ENCODE measurements at places on chromosomes 6 and 20.

DNA sequence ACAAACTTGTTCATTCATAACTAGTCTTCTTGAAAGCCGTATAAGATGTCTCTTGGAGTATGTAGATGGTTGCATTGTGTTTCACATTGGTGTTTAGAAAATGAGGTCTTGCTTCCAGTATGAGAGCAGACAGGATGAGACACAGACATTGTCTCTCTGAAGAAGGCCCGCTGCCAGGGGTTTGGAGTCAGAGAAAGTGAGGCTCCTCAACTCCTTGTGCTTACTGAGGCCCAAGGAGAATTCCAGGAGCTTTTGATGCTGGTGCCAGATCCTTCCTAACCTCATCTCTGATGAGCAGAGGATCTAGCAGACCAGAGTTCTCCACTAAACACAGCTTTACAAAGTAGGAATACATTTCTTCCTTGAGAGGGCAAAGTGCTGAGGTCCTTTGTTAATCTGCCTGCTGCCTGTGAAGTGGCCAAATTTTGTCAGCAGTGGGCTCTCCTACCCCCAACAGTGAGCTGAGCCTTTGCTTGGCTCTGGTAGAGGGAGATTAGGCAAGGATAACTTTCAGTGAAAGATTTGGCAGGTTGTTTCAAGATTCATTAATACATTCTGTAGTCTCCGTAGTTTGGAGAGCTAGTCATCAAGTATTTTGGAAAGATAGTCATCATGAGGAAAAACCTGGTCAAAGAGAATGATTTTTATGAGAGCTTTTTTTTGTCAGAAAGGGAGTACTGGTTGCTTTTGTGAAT, 9.7 kb downstream of the MAPRE1 start:
- DNase-seq = no peak

- DNase-seq = no peak
Measured at GRCh38 chr20:4011226-4011975, 4.0 kb downstream of the RNF24 start.

- DNase-seq = no peak
Measured at GRCh38 chr6:73180076-73180738, 45.1 kb downstream of the KHDC1L start.

- DNase-seq = no peak
Measured at GRCh38 chr6:16337295-16337975, 99.0 kb downstream of the GMPR start.

DNA sequence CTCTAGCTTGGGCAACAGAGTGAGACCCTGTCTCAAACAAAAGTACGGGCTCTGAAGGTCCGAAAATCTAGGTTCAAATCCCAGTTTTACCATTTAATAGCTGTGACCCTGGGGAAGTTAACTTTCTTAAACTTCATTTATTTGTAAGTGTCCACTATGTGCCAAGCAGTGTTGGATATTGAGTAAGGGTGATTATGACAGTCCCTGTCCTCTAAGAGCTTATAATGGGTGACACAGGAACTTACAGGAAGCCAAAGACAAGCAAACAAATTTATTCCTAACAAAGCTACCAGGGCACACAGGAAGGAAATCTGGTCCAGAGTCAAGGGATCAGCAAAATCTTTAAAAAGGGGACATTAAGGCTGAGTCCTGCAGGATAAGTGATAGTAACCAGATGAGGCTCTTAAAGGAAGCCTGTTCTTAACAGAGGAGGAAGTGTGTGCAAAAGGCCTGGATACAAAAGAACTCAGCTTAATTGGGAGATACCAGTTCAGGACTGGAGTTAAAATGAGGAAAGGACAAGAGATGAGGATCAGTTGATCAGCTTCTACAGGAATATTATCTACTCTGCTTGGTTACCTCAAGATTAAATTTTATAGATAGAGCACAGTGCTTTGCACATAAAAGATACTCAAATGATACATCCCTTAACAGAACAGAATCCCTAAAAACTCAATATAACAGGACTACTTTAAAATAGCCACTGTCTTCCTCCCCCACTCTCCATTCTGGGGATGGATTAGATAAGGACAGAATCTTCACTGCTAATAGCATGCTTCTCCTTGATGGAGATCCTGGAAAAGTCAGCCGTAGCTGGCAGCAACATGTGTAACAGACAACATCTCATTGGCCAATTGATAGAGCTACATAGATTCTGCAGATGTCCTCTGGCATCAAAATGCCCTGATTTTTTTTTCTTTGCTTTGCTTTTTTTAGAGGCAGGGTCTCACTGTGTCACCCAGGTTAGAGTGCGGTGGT, 6.1 kb downstream of the SNX3 start:
- DNase-seq = no peak

GRCh38 chr20:4625687-4626086, 96.0 kb upstream of the PRND start:
- no peak for DNase-seq

DNA sequence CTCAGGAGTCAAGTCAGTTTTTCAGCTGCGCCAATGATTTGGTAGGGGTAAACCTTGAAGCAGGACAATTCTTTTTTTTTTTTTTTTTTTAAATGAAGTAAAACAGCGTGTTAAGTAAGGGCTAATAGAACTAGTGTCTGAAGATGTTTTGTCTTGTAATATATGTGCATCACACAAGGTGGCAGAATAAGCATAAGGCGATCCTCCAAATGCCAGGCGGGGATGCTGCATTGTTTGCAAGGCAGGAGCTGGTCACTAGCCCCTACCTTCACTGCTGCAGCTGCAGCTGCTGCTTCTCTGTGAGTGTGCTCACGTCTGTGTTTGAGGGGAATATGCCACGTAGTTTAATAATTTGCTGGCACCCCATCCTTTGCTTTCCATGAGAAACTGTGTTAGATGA, 272.7 kb upstream of the MAP3K7 start:
- no peak for DNase-seq

- no peak for DNase-seq
Measured at GRCh38 chr6:163460307-163460782, 45.8 kb downstream of the QKI start.

DNA sequence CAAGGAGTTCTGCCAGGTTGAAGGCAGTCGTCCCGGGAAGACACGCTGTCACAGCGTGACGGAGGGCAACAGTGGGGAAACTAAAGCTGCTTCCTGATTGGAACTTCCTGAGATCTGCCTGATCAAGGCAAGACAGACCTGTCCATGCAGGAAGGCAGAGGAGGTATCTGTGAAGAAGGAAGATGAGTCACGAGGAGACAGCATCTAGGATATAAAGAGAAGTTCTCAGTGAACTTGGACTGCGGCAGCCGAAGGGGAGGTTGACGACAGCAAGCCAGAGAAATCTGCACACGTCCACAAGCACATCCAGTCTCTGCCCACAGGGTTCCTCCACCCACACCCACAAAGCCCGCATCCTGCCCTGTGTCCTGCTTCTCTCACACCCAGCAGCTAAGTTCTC, 38.6 kb downstream of the PREP start:
- no peak for DNase-seq

DNA sequence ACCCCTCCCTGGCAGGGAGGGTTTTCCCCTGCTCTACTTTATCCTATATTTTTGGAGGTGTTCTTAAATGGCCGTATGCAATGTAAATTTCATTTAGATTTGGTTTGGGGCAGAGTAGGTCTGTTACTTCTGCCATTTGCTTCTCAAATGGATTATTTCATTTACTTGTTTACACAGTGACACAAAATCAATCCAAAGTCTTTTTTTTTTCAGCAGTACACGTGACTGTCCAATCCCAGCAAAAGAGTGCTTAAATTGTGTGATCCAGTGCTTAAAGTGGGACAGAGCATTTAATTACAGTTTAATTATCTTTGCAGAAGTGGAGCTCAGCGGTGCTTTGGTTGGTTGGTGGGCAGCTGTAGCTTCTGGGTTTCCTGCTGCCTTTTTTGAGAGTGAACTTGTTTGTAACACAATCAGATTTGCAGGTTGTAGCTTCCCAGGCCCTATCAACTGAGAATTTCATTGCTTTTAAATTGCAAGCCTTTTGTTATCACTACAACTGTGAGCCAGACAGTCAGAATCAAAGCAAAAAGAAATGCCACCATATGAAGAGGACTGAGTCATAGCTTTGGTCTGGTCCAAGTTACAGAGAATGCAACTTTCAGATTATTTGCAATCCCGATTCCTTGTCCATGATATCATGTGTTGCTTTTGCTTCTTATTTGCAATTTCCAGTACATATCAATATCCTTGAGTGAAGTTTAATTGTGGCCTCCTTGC, 216.9 kb downstream of the DOK5 start:
- no peak for DNase-seq

DNA sequence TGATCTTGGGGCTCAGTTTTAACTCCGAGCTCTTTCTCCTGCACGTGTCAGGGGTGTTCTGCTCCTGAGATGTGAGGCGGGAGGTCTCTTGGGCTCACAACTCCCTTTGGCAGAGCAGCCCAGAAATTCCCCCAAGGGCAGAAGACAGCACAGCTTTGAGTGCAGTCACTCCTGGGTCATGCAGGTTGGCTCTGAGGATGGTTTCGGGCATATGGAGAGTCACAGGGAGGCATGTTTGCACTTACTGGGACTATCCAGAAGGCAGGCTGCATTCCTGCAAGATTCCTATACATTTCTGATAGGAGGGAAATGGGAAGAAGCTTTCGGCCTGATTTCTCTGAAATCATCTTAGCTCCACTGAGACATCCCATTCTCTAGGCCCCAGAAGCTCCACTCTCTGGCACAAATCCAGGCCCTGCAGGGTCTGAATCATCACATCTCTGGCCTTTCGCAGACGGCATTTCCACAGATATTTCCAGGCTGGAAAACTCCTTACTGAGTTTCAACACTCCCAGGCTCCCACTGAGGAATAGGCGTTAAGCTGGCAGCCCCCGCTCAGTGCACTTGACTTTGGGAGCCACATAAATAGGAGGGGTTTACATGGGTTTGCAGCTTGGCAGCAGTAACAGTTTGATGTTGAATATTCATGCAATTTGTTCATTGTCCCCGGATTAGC, 39.7 kb downstream of the AGPAT4 start:
- no peak for DNase-seq

- peak; percentile 22 for DNase-seq
Measured at GRCh38 chr20:58447511-58448391, 58.7 kb downstream of the VAPB start.

DNA sequence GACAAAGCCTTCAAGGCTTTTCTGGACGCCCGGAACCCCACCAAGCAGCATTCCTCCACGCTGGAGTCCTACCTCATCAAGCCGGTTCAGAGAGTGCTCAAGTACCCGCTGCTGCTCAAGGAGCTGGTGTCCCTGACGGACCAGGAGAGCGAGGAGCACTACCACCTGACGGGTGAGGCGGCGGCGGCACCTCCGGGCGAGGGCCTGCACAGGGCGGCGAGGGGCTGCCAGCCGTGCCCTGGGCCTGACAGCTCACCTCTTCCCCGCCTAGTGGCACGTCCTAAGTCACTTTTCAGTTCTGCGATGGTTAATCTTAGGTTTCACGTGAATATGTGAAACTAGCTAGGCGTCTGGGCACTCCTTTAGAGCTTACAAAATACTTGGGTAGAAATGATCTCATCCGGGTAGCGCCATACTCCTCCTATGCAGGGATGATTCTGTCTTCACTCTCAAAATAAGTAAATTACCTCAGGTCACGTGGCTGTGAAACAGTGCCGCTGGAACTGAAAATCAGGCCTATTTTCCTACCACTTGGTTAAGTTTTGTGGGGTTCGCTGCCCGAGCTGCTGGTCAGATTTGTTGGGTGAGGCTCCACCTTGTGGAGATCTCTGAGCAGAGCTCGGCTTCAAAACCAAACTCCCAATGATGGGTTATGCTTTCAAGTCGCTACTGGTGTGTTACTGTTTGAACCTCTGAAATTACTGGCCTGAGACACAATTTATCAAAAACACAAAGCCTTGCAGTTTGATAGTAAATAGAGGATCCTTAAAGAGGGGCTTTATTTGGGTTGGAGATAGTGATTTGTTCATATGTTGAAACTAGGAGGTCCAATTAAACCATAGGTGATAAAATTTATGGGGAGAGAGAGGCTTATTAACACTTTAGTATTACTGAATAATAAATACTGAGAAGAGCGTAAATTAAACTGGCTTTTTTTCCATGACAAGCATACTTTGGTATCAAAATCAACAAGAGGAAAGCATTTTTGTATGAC, 15.5 kb upstream of the CLDN20 start:
- DNase-seq = no peak

- no peak for DNase-seq
Measured at GRCh38 chr6:77123527-77123926, 339.8 kb downstream of the HTR1B start.

DNA sequence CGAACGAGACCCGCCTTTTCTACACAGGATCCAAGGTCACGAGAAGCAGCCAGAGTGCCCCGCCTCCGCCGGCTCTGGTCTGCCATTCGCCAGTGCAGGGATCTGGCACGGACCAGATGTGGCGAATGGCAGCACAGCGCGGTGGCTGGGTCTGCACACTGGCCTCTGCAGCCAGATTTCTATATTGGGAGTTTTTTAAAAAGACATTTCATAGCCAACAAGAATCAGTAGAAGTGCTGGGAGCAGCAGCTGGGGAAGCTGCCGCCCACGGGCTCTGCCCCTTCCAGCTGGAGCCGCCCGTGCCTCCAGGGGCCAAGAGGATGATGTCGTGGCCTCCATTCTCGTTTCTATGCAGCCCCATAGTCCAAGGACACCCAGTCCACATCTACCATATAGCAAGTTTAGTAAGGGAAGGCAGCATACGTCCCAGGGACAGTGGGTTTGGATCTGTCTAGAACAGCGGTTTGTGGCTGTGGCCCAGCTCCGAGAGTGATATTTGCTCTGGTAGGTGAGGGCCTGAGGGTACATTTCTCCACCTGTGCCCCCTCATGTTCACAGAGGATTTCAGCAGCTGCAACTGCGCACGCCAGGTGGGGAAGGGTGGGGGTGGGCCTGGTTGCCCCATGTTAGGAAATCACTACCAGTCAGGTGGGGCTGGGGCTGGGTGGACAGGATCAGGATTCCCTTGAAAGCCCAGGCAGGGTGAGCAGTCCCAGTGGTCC, 333.7 kb downstream of the ZFAND3 start:
- no peak for DNase-seq

DNA sequence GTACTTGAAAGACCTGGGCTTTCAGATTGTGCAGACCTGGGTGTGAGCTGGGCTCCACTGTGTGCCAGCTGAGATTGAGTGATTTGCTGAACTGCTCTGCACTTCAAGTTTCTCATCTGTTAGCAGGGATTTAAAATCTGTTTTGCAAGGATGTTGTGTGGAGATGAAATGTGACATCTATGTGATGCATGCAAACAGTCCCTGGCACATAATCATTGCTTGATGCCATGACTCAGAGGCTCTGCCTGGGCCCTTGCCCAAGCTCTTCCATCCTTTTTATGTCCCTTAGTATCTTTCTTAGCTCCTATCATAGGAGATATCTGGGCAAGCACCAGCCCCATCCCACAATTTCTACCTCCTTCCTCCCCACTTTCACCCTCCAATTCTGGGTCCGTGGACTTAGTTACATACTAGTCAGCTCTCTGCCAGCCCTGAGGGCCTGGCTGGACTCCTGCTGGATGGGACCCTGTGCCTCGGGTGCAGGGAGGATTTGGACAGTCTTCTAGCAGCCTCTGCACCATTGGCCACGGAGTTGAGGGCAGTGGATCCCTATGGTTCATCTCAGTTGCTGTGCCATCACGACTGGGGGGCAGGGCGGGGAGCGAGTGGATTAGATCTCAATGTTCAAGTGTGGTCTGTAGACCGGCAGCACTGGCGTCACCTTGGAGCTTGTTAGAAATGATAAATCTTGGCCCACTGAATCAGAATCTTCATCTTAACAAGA, 103.6 kb downstream of the MAP3K7 start:
- DNase-seq = no peak
